ENCODE measurements at places on chromosomes 16 and 17.
A peak's percentile ranks its signal among the peaks of the same experiment; 100 is the strongest.

DNA sequence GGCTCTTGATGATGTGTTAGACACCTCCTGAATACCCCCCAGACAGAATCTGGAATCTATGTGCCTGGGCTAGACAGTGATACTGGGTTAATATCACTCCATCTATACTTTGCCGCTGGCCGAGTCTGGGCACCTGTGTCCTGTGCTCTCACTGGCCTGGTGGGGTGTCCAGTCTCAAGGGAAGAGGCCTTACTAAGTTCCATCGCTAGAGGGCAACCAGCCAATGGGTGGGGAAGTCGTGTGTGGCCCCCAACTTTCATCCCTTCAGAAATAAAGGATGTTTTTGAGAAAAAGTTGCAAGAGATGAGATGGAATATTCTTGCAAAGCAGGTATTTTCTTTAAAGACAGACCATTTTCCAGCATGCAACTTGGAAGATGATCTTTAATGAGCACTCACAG lies 1.6 kb upstream of the GLP2R start:
- no peak for DNase-seq

- no peak for DNase-seq
Observed at GRCh38 chr16:66272461-66272860, 94.0 kb upstream of the CDH5 start.

GRCh38 chr17:37598145-37598544 lies 11.1 kb downstream of the SYNRG start:
- DNase-seq, result no peak

DNA sequence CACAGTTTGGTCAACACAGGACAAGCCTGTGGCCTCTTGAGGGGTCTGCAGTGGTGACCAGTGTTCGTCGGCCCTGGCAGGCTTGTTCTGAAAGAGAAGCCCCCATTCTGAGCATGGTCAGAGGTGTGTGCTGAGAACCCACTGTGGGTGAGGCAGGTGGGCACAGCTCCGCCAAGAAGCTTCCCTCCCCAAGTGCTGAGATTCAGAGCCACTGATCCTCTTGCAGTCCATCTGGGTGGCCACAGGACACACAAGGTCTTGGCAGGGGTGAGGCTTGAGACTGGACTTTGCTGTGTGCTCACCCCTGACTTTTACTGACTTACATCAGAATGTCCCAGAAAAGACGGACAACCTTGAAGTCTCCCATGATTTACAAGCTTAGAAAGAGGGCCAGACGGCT lies 18.7 kb downstream of the MPRIP start:
- DNase-seq, result no peak

DNA sequence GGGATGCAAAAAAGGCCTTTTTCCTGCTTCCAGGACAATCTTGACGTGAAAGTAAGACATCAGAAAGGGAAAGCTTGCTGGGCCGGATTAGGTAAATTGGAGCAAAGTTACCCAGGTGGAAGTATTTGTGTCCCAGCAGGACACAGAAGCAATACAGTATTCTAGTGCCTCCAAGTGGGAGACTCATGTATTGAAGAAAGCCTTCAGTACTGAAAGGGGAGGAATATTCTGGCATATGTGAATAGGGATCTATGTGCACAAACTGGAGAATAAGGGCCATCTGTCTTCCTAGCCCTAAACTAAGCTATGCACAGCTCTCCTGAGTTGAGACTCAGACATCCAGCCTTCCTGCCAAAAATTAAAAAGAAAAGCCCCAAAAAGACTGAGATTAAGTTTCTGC lies 327.3 kb upstream of the CDH8 start:
- DNase-seq, result no peak

DNA sequence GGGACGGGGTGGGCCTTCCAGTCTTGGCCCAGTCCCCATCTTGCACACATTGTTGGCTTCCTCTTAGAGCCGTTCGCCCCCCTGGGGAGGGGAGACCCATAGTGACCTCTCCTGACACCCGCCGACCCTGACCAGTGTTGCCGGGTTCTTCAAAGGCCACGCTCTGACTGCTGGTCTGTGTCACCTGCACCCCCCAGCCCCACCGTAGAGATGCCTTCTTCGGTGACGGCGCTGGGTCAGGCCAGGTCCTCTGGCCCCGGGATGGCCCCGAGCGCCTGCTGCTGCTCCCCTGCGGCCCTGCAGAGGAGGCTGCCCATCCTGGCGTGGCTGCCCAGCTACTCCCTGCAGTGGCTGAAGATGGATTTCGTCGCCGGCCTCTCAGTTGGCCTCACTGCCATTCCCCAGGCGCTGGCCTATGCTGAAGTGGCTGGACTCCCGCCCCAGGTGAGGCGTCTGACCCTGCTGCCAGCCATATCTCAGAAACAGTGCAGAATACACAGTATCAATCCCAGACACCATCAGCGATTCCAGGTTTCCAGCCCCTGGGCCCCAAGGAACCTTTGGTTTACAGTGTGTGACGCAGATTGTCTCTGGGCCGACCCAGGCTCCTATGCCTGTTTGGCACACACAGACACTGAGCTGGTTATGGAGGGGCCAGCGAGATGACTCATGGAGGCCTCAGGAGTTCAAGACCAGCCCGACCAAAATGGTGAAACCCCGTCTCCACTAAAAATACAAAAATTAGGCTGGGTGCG lies 1.3 kb downstream of the SLC26A11 start:
- DNase-seq, result no peak

DNA sequence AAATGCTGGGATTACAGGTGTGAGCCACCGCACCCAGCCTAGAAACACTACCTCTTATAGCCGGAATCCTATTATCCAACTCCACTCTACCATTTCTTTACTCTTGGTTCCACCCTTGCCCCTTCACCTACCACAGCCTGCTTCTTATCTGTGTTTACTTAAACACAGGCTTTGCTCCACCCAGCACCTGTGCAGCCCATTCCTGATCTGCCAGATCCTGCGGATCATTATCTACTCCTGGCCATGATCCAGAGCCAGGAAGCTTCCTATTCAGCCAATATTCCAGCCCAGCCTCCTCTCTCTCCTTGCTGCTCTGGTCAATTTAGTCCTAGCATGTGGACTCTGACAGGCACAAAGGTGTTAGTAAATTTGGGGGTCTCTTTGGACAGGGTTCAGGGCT lies 98.8 kb upstream of the MED13 start:
- DNase-seq, result peak; percentile 14

DNA sequence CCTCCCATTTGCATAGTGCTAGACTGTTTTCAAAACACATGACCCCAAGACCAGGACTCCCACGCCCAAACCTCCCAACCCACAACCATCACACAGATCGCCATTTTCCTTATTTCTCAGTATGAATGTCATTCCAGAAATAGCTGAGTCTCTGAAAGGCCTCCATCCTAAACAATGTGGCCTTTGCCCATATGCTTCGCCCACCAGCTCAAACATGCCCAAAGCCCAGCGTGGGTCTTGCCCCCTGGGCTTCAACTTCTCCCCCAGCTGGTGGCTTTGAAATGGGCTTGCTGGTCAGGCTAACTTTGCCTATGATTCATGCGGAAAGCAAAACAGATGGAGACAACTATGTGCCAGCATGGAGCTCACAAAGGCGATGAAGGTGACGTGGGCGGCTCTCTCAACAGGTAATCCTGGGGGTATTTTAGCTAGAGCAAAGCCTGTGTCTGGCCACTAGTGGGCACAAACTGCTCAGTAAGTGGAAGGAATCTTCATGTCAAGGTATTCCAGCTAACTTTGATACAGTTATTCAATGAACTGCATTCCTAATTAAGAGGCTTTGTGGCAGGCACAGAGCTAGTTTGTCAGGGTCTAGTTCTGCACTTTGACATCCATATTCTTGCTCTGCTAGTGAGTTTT lies 17.1 kb downstream of the PMP22 start:
- DNase-seq, result no peak

DNA sequence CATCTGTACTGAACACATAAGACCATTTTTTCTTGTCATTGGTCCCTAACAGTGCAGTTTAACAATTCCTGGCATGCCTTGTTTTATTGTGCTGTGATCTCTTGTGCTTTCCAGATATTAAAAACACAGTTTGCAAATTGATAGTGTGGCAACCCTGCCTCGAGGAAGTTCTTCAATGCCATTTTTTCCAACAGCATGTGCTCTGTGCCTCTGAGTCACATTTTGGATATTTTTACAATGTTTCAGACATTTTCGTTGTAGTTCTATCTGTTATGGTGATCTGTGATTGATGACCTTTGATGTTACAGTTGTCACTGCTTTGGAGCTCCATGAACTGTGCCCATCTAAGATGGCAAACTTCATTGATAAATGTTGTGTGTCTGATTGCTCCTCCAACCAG lies 66.2 kb downstream of the GOSR1 start:
- DNase-seq, result no peak

DNA sequence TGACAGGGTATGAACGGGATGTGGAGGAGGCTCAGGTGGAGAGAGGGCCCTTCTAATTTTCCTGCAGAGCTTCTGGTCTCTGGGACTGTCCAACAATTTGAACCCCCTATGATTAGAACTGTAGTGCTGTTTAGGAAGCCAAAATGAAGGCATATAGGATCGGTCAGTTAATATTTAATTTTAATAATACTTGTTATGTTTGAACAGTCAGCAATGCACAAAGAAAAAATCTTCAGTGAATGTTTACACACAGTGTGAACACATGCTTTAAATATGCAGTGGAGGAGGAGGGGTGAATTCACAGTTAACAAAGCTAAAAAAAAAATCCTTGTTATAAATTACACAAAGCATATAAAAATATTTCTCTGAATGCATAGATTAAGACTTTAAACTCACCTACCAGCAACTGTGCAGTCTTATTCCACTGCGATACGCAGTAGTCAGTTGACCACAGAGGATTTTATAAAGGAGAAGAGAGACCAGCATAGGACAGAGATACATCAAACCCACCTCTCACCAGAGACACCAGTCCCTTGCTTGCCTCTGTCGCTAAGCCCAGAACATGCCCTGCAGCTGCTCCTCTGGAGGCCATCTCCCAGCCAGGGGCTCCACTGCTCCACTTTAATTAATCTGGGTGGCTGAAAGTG lies 14.6 kb downstream of the ANKRD40 start:
- DNase-seq, result no peak

GRCh38 chr17:62923258-62924150 lies 42.5 kb upstream of the TANC2 start:
- no peak for DNase-seq

DNA sequence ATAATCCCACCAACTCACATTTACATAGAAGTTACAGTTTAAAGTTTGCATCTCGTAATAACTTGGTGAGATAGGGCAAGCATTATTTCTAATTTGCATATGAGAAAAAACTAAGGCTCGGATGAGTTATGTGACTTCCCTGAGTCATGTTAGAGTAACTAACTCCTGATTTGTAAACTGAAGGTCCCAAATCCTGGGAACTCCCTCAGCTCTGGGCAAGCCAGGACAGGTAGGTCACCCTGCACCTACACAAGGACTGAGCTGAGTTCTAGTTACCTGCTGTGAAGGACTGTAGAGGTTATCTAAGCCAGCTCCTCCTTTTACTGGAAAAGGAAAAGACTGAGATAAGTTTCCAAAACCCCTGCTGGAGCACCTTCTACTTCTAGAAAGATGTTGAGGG lies 92.1 kb upstream of the HLF start:
- DNase-seq, result no peak

DNA sequence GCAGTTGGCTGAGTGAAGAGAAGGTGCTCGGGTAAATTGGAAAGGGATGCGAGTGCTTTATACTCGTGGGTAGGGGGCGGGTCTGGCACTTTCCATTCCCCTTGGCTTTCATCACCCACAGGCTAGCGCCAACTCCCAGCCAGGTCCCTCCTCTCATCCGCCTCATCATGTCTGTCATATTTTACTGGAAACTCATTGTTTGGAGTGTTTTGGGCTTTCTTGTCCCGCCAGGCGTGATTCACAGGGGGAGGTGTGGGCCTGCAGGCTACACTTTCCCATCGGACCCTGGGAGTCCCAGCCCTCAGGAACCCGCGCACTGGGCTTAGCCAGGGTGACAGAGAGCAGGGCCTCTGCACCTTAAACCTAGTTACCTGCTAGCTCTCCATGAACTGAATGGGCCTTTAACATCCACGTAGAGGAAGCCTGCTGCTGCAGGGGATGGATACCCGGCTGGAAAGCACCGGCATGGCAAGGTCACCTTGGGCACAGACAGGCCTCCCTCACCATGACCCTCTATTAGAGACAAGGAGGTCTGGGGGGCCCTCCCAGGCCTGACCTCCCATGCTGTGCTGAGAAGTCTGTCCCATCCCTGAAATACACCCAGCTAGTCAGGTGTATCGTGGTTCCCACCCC lies at the start of gene KRT14:
Gene KRT14, minus strand, starts transcription at position 33 of the 633 bp plus-strand sequence. CDS start 61 bp downstream, outside the sequence.
- no peak for DNase-seq

DNA sequence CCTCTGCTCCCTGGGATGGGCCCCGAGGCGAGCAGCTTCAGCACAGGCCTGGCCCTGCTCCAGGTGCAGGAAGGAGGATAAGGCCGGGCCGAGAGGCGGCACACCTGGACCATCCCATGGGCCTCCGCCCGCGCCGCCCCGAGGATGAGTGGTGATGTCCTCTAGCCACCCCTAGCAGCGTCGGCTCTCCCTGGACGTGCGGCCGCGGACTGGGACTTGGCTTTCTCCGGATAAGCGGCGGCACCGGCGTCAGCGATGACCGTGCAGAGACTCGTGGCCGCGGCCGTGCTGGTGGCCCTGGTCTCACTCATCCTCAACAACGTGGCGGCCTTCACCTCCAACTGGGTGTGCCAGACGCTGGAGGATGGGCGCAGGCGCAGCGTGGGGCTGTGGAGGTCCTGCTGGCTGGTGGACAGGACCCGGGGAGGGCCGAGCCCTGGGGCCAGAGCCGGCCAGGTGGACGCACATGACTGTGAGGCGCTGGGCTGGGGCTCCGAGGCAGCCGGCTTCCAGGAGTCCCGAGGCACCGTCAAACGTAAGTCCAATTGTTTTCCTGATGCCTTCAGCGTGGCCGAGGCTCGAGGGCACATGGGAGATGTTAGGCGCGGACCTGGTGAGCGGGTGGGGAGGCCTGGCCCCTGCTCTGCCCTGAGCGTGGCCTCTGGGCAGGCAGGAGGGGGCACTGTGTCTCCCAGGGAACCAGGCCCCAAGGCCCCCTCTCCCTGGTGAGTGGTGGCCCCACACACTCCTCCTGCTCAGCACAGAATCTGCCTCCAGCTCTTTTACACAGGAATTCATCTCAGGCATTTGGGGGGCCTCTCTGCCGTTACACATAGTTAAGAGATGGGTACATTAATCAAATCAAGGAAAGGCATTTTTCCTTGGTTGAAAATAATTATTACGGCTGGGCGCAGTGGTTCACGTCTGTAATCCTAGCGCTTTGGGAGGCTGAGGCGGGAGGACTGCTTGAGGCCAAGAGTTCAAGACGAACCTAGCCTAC lies 855 bp downstream of the TMEM204 start:
- DNase-seq, result no peak

DNA sequence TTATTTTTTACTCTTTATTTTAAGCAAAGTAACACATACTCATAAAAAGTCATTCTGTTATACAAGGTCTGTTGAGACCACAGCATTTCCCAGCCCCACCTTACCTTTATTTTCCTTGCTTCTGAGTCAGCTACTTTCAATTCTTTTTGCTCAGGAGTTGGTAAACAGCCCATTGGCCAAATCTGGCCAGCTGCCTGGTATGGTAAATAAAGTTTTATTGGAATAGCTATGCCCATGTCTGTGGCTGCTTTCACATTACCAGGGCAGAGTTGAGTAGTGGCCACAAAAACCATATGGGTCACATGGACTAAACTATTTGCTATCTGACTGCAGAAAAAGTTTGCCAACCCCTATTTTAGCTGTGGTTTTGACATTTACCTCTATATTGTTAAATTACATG lies 3.4 kb upstream of the NSRP1 start:
- DNase-seq, result peak; percentile 36

Measured in NCI-H2081 (cell line).